ENCODE measurements at places on chromosomes 1 and 21.

GRCh38 chr1:1817221-1817620, 39.0 kb upstream of the NADK start:
- DNase-seq, result no peak

DNA sequence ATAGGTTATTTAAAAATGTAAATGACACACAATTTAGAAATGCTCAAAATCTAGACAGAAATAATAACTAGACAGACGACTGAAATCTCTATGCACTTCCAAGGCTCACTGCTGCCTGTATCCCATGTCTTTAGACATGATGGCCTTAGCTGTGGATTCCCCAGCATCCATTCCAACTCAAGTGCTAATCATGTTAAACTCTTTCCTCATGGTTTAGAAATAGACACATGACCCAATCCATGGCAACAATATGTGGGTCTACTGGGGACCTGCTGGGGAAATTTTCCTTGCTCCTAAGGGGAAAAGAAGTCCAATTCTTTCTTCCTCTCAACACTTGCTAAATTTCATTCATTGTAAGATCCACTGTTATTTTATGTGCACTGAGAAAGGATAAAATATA, 188.5 kb downstream of the SLC45A1 start:
- no peak for DNase-seq

- DNase-seq, result peak; percentile 21
Observed at GRCh38 chr1:186923486-186923885, 94.7 kb downstream of the PLA2G4A start.

DNA sequence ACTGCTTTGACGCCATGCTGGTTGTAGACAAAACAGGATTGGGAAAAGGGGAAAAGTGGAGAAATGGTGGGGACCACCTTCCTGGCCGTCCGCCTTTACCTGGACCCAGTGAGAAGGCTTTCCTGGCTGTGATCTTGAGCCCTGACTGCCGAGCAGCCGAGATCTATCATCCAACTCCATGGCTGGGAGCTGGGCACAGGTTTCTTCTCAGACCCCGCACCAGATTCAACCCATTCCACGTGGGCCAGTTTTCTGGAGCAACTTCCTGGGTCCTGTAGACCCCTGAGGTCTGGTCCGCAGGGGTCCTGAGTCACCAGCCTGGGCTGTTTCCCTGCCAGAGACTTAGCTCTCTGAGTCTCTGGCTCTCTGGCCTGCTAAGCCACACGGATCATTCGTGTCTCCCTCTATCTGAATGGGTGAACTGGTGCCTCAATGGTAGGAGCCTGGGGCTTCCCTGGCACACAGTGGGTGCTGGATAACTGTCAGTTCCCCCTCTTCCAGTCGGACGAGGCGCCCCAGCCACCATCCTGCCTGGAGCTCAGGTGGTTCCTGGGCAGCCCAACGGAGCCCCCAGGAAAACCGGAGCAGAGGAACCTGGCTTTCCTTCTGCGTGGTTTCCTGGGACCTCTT, 4.5 kb upstream of the NPHP4 start:
- no peak for DNase-seq

GRCh38 chr1:174021591-174022079, 522 bp downstream of the RC3H1 start:
- peak; percentile 57 for DNase-seq

- no peak for DNase-seq
Observed at GRCh38 chr1:224435999-224436398, 1.4 kb upstream of the WDR26 start.

DNA sequence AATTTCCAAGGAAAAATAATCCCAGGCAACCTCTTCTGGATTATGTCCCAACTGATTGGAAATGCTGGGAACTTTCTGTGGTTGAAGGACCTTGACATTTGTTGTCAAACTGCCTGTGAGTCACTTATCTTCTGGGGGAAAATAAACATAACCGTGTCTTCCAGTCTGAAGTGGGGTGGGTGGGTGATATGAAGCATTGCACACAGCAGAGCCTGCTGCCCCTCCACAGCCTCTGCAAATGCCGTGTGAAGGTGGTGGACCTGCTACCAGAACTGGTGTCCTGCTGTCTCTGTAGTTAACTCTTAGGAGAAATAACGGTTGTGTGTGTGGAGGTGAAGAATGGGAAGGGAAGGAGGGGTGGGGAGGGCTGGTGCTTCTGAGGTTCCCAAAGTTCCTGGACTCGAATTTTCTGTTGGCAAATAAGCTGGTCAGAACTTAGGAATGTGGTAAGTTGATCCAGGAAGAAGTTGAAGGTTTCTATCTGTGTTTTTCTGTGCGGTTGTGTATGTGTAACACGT, 23.2 kb downstream of the GALNT2 start:
- peak; percentile 86 for DNase-seq

GRCh38 chr21:44087426-44088400, 19.5 kb upstream of the PWP2 start:
- DNase-seq, result no peak

DNA sequence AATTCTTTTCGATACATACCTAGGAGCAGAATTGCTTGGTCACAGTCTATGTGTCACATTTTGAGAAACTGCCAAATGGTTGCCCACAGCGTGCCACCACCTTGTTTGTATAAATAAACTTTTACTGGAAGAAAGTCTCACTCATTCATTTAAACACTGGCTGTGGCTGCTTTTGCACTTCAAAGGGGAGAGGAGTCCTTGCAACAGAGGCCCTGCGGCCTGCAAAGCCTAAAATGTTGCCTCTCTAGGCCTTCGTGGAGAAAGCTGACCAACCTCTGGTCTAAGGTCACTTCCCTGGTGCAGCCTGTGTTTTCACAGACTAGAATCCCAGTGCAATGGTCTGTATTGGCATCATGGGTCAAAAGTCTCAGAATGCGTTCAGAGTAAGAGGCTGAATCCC, 8.3 kb downstream of the RIPK4 start:
- DNase-seq, result no peak

- DNase-seq, result no peak
Observed at GRCh38 chr1:44643721-44644334, 30.5 kb downstream of the TMEM53 start.

GRCh38 chr1:149923626-149924025, 4.0 kb downstream of the SF3B4 start:
- no peak for DNase-seq

DNA sequence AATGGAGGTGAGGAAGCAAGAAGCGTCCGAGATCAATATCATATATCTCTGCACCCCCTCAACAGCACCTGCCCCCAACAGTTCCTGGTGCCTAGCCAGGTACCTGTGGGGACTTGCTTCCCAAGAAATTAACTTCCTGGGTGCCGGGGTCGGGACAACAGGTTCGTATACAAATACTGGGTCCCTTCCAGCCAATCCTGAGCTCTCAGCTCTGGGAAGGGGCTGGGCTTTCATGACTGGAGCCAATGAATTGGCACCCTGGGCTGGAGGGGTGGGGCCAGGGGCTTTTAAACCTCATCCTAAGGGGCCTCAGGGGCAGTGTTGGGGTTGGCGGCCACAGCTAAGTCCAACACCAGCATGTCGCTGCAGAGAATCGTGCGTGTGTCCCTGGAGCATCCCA, at the start of gene PADI3:
Gene PADI3, plus strand, starts transcription at position 318 of the 400 bp plus-strand sequence. Its CDS starts 40 bp downstream, at position 358.
- DNase-seq, result no peak

GRCh38 chr1:117638141-117638540, 32.3 kb downstream of the TENT5C start:
- no peak for DNase-seq

DNA sequence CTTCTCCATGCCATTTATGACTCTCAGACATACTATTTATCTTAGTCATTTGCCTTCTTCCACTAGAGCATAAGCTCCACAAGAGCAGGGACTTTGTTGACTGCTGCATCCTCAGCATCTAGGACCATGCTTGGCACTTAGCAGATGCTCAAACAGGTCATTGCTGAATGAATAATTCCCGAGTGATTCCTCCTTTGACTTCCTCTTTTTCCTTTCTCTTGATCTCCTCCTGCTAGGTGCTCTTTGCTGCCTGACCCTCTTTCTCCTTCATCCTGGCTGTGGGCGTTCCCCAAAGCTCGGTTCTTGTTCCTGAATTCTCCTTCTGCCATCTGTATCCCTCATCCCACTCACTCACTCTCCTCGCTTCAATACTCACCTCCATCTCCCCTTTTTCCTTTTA, 23.5 kb downstream of the SYT6 start:
- DNase-seq, result no peak

- DNase-seq, result peak; percentile 57
Observed at GRCh38 chr1:99465176-99465900, 180.6 kb upstream of the PALMD start.

DNA sequence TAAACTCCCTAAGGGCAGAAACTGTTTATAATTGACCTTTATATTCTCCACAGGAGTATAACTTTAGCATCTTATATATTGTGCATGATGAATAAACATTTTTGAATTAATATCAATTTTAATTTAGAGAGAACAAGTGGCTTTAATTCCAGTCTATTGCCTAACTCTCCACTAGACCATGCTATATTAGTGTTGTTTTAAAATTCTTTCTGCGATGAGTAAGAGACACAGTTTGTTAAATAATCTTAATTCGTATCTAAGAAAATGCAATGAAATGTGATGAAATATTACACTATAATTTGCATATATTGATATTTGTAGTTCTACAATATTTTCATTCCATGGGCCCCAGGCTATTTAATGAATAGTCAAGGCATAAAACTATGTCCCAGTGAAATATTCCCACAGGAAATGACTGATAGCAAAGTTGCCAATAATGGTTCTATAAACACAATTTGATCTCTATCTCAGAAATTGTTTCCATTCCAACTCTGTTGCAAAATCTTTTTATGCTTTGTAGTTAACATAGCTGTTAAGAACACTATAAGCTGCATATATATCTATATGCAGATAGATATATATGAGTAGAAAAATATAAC, 2.9 kb upstream of the SYDE2 start:
- peak; percentile 36 for DNase-seq

- DNase-seq, result no peak
Observed at GRCh38 chr1:210230149-210230695, 2.4 kb upstream of the SERTAD4 start.

- no peak for DNase-seq
Observed at GRCh38 chr1:197808880-197809279, 33.6 kb upstream of the DENND1B start.

DNA sequence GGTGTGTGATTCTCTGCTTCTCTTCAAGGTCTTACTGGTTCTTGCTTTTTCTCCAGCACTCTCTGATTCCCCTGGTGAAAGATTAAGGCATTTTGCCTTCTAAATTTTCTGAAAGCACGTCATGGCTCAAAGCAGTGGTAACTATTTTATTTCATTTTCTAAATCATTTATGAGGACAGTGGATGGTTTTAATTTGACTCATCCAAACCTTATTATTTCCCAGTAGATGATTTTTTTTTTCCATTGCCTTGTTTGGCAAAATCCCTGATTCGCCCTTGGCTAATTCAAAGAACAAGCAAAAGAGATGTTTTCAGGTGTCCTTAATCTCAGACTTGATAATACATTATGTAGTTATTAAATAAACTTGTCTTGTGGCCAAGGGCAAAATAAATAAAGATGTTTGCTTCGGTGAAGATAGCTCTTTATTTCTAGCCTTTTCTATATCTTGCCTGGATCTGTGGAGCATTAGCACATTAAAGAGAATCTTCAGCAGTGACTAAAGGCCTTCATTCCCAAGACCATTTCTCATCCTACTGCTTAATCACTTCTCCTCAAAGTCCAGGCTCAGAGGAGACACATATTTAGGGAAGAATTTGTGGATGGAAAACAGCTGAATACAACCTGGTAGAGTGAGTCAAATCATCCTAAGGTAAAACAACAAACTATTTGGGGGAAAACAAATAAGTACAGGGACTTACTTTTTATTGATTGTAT, 359.8 kb downstream of the DUSP10 start:
- DNase-seq, result no peak

DNA sequence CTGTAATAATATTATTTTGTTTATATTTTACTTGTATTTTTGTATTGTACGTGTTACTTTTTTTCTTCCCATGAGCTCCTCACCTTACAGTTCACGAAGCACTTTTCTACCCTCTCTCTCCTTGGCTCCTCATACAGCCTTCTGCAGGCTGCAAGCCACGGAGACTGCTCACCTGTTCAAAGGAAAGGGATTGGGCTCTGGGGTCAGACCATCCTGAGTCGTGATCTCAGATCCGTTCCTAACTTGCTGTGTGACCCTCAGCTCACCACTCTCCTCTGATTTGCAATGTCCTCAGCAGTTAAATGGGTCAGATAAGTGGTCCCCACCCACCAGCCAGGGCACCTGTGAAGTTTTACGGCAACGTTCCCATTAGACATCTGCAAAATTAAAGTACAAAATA, 54.1 kb downstream of the VWA5B1 start:
- no peak for DNase-seq

DNA sequence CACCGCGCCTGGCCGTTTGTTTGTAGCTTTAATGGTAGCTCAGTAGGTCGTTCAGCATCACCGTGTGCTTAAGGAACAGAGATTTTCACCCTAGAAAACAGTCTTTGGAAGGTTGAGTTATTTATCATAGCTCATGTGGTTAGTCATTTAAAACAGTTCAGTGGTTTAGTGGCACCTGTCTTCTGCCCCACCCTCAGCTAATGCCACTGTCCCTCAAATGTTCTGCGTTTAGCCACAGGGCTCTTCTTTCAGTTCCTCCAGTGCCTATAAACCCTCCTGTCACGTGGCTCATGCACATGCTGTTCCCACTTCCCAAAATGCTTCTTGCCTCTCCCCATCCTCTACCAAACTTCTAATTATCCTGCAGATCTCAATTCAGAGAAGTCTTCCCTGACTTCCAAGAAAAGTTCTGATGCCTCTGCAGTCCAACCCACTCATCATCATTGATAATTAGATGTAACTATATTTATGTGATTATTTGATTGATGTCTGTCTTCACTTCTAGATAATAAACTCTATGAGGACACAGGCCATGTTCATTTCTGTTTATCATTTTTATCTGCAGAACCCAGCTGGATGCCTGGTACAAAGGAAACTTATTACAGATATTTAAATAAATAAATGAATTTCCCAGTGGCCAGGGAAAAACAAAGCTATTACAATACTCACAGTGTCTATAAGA, 14.4 kb upstream of the DIPK1A start:
- DNase-seq, result no peak

- no peak for DNase-seq
Observed at GRCh38 chr1:2529784-2530512, at the start of gene HES5. Gene HES5, minus strand, starts transcription at chr1:2530263. Its CDS starts 99 bp downstream, at chr1:2530164.

- DNase-seq, result peak; percentile 75
Observed at GRCh38 chr1:88892357-88892877, 1.1 kb upstream of the GTF2B start.

DNA sequence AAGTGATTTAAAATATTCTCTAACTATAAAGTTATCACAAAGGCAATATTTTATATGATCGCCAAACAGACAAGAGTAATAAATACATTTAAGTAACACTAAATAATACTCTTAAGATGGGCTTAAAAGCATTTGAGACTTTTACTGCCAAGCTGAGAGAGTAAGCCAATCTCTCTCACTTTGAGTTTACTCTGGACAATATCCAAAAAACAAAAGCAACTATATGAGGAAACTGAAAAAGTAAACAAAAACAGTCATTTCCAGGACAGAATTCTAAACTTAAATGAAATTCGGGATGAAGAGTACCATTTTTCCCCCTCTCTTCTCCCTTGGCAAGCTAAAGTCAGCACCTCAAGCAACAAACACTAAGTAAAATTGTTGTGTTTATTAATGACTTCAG, 173.2 kb downstream of the COP1 start:
- DNase-seq, result peak; percentile 52

- DNase-seq, result no peak
Observed at GRCh38 chr1:31336687-31337467, 36.0 kb downstream of the FABP3 start.

Measured in choroid plexus epithelial cell (primary cell).